CD4-positive, alpha-beta T cell treated with Interleukin-21 for 1 hour (primary cell): ENCODE measurements at places on chromosomes 11 and 22.

GRCh38 chr11:104547996-104548661, 350.1 kb downstream of the CASP12 start:
- DNase-seq = no peak

GRCh38 chr11:4190098-4190497, 95.5 kb downstream of the RRM1 start:
- no peak for DNase-seq

GRCh38 chr22:31680861-31681341, 18.9 kb upstream of the PISD start:
- DNase-seq = no peak

DNA sequence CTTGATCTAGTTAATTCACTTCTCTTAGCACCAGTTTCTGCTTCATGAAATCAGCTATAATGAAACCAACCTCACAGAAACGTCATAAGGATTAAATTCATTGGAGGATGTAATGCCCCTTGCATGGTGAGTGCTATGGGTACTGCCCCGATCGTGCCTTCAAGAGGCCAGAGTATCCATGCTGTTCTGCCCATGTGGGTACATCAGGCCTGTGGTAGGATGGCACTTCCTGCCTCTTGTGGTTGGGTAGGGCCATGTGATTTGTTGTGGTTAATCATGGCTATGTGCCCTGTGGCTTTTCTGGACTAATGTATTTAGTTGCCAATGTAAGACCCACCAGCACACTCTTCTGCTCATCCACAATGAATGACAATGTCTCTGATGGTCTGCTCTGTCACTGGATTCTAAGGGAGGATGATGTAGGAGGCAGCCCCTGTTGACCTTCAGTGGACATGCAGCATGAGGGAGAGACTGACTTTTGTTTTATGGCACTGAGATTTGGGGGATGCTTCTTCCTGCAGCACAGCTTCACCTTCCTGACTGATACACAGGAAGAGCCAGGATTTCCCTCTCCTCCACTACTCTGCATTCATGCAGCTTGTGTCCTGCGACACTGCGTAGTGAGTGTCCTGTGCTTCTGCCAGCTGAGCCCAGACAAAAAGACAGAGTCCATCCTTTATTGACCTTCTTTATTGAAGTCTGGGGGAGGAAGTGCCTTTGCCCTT, 66.2 kb downstream of the DHCR7 start:
- no peak for DNase-seq

DNA sequence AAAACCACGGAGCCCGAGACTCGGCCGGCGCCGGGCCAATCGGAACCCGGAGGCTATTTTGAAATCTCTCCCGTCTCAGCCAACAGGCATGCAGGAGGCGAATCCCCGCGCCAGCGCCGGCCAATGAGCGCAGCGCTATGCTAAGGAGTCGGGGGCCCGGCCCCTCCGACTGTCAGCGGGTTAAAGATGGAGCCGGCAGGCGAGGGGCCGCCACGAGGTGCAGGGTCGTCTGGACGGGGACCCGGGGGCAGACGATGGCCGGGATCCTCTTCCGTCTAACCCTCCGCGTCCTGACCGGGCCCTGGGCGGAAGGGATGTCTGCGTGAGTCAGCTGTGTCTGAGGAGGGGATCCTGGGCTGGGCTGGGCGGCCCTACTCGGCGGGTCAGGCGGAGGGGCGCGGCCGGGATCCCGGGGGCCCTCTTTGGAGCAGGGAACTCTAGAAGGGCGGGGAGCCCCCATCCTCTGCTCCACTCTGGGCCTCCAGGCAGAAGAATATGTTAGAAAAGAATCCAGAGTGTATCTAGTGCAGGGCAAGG, 10.0 kb downstream of the SDF2L1 start:
- peak; percentile 81 for DNase-seq

DNA sequence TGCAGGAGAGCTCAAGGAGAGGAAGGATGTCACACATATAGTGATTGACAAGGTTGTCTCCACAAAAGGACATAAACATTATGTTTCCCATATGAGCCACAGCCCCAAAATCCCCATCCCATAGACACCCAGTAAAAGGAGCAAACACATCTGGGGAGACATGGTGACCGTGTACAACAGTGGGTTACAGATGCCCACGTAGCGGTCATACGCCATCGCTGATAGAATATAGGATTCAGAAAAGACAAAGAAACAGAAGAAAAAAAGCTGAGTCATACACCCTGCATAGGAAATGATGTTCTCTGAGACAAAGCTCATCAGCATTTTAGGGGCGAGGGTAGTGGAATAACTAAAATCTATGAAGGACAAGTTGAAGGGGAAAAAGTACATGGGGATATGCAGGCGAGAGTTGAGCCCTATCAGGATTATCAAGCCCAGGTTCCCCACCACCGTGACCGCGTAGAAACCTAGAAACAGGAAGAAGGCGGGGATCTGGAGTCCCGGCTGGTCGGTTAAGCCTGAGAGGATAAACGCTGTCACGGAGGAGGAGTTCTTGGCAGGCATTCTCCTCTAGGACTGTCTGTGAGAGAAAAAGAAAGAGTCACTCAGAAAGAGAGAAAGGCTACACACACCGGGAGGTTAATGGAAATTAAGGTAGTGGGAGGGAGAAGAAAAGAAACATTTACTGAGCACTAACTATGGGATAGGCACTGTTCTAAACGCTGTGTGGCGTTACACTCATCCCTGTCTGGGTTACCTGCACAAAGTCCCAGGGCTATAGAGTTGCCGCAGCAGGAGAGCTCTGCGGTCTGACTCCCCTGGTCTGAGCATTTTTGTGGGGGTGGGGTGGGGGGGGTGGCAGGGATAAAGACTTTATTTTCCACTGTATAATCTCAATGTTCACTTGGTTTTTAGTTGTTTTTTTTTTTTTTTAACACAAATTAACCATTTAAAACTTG, 36.1 kb upstream of the OR8B8 start:
- DNase-seq = no peak

- no peak for DNase-seq
Measured at GRCh38 chr22:29256606-29257325, 11.0 kb downstream of the RHBDD3 start.

DNA sequence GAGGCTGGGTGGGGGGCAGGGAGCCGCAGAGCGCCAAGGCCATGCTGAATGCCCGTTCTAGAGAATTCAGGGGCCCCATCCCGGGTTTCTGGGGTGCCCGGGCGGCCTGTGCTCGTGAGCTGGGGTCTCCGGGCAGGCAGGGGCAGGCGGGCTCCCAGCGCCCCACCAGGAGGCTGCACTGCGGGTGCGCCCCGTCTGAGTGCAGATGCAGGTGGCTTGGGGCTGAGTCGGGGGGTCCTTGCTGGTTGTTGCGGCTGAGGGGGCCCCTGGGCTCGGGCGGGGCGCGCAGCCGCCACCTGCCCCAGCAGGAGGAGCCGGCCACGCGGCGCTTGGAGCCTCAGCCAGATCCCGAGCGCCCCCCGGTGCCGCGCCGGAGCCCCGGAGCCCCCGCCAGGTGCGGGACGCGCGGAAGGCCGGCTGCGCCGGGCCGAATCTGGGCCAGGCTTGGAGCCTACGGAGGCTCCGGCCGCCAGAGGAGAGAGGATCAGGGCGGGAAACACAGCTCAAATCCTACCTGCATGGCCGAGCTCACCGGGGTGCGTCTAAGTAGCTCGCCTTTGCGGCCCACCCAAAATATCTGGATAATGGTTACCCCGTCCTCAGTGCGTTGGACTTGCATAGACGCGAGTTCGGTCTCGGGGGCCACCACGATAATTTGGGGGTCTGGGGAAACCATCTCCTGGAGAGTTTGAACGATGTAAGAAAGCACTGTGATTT, 590 bp upstream of the IGF2 start:
- DNase-seq = no peak

GRCh38 chr11:26477396-26477795, 94.7 kb downstream of the MUC15 start:
- DNase-seq = no peak

GRCh38 chr22:35914665-35915476, 113.8 kb downstream of the RBFOX2 start:
- peak; percentile 7 for DNase-seq

GRCh38 chr11:126725043-126725442, 275.5 kb downstream of the KIRREL3 start:
- DNase-seq = no peak

GRCh38 chr11:15800111-15800800, 556.1 kb downstream of the SOX6 start:
- no peak for DNase-seq
